ENCODE measurements at places on chromosomes 6 and 20.

DNA sequence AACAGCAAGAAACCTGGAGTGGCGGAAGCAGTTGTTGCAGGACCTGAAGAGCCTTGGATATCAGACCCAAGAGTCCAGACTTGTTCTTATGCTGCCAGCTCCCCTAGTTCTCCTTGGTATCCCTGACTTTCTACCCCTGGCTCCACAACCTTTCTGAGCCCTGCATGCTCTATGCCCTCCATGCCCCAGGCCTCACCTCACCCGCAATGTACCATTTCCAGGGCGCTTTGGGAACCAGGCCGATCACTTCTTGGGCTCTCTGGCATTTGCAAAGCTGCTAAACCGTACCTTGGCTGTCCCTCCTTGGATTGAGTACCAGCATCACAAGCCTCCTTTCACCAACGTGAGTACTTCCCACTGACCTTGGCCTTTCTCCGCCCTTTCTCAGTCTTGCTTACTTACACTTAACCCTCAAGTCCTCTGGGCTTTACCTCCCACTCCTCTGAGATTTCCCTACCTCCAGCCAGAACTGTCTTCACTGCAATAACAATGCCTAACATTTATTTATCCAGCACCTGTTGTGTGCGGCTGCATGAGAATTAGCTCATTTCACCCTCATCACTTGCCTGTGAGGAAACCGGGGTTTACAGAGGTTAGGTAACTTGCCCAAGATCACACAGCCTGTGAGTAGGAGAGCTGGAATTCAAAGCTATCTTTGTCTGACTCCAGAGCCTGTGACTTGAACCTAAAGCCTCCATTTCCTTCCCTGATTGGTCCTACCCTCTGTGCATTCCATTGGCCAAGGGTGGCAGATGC is 2.3 kb downstream of the POFUT1 start:
- ATAC-seq: no peak

GRCh38 chr20:34600892-34601653 is 42.6 kb downstream of the MAP1LC3A start:
- ATAC-seq: no peak

DNA sequence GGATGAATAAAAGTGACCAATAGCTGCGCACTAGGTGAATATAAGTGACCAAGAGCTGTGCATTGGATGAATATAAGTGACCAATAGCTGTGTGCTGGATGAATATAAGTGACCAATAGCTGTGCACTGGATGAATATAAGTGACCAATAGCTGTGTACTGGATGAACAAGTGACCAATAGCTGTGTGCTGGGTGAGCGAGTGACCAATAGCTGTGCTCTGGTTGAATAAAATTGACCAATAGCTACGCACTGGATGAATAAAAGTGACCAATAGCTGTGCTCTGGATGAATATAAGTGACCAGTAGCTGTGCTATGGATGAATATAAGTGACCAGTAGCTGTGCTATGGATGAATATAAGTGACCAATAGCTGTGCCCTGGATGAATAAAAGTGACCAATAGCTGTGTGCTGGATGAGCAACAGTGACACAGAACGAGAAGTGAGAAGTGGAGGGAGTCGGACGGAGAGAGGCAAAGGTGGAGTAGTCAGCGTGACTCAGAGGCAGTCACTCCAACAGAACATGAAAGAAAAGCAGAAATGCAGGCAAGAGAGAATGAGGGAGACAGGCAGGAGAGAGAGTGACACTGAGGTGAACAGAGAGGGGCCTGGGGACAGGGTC is 38.5 kb downstream of the RBM38 start:
- ATAC-seq: peak; percentile 48

- no peak for ATAC-seq
Measured at GRCh38 chr6:157104803-157105202, 218.5 kb downstream of the TMEM242 start.
